NCI-H1417 (cell line): ENCODE measurements at places on chromosomes 6 and 20.

- DNase-seq = no peak
Observed at GRCh38 chr20:59736366-59736765, 132.0 kb downstream of the PHACTR3 start.

GRCh38 chr6:125175466-125176048 is 22.0 kb downstream of the TPD52L1 start:
- DNase-seq = no peak

- no peak for DNase-seq
Observed at GRCh38 chr6:7323074-7323473, 10.1 kb upstream of the SSR1 start.

GRCh38 chr20:1377984-1378734 is 14.7 kb downstream of the FKBP1A start:
- DNase-seq = no peak

GRCh38 chr6:71411882-71412281 is 123.3 kb downstream of the OGFRL1 start:
- no peak for DNase-seq

DNA sequence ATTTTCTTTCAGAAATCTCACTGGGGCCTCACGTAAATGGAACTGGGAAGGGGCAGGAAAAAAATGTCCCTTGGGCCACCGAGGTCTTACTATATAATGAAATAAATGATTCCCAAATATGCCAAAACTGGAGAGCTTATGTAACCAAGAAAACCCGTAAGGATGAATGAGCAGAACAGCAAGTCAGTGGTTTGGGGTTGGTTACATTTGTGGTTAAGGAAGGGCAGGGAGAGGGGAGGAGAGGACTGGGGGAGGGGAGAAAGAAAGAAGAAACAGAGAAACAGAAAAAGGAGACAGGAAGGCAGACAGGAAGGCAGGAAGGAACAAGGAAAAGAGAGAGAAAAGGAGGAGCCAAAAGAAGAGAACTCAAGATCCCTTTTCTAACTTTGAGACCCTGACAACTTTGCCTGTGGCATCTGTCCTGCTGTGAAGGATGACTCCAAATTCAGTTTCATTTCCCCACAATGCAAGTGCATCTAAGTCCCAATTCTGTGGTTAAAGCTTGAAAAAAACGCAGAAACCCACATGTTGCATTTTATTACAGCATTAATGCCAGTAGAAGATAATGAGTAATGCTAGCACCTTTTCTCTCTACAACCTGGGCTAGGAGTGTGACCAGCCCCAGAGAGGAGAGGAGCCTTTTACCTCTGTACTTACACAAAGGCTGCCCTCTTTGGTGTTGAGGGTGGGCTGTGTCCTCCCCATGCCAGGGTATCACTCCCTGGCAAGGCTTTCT is 10.8 kb upstream of the ARMC2 start:
- no peak for DNase-seq

- DNase-seq = peak; percentile 15
Observed at GRCh38 chr20:47354714-47355488, 1.6 kb downstream of the ZMYND8 start.

DNA sequence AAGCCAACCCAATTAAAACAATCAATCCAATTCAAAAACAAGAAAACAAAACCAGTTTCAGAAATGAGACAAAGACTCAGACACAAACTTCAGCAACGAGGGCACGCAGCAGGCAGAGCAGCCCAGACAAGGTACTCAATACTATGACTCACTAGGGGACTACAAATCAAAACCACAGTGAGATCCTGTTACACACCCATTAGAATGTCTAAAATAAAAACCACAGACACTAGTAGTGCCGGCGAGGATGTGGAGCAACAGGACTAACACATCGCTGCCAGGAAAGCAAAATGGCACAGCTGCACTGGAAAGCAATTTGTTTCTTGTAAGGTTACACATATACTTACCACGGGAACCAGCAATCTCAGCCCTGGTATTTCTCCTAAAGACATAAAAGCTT is 28.4 kb upstream of the MAS1L start:
- DNase-seq = peak; percentile 19

DNA sequence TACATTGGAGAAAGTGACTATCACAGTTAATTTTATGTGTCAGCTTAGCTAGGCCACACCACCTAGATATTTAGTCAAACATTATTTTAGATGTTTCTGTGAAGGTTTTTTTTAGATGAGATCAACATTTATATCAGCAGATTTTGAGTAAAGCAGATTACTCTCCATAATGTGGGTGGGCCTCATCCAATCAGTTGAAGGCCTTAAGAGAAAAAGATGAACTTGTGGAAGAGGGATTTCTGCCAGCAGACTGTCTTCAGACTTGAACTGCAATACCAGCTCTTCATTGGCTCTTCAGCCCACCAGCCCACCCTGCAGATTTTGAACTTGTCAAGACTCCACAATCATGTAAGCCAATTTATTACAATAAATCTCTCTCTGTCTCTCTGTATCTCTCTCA is 25.1 kb upstream of the FBXO30 start:
- no peak for DNase-seq

DNA sequence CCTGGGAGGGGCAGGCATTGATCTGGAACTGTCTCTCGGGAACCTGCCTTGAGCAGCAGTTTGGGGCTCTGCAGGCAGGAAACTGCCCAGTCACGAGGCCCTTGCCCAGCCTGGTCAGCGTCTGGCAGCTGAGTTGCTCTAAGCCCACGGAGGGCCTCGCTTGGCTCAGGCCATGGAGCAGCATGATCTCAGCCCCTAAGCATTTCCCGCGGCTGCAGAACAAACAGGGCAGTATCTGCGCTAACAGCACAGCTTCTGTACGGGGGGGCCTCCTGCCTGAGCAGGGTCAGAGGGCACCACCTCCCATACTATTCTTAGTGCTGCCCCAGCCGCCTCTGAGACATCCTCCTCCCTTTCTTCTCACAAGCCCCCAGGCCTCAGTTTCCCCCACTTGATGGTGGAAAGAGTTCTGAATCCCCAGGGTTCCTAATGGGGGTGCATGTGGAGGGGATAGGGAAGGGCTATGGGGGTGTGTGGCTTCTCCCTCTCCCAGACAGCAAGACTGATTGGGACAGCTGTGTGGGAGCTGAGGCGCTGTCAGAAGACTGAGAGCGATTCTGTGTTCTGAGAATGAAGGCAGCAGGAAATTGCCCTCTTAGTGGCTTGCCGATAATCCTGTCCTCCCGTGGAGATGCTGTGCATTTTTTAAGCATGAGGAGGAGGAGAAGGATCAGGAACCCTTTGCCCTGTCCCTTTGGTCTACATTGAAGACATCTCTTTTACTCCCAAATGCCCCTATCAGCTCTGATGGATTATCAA is 46.4 kb downstream of the MOCS1 start:
- no peak for DNase-seq

- no peak for DNase-seq
Observed at GRCh38 chr6:155510879-155511278, 55.2 kb upstream of the NOX3 start.

GRCh38 chr20:52992632-52993031 is 20.5 kb downstream of the TSHZ2 start:
- DNase-seq = no peak

DNA sequence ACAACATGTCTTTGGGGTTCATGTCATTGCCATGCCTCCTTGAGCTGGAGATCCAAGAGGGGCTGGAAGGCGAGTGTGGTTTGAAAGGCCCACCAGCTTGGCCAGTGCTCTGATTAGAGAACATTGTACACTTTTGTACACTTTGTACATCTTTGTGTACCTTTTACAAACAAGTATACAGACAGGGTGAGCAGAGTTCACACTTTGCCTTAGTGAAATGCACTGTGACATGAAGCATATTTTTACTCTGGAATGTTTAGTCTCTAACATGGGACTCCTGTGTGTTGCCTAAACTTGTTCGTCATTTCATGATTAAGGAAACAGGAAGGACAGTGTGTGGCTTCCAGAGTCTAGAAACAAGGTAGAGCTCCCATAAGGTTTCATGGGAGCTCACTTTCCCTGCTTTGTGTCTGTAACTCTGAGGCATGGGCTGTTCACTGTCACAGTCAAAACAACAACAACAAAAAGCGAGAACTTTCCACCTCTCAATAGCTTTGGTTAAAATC is 225.8 kb upstream of the SOX4 start:
- no peak for DNase-seq

DNA sequence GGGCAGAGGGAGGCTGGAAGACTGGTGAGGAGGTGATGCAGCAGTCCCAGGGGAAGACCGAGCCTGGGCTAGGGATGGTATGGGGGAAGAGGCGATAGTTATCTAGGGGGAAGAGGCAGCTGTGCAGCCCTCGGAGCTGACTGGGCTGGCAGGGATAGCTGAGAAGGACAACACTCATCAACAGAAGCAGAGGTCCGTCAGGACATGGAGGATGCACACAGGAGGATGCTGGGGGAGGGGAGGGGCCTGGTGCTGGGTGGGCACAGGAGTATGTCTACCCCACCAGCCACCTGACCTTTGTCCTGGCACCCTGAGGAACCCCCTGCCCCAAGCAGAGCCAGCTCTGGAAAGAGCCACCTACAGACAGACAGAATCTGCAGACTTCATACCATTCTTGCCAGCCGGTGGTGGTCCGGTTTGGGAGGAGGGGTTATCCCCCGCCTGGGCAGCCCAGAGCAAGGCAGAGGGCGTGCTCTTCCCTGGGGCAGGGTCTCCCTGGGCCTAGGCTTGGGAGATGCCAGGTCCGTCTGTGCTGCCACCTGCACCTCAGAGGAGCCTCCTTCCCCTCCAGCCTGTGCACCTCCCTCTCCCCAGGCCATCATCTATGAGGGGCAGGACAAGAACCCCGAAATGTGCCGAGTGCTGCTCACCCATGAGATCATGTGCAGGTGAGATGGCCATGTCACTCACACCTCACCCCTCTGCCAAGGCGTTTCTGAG is 14.9 kb downstream of the EBF4 start:
- peak; percentile 41 for DNase-seq

GRCh38 chr6:113565306-113565705 is 291.8 kb upstream of the MARCKS start:
- no peak for DNase-seq

- no peak for DNase-seq
Observed at GRCh38 chr20:25251558-25251957, 3.7 kb downstream of the PYGB start.

DNA sequence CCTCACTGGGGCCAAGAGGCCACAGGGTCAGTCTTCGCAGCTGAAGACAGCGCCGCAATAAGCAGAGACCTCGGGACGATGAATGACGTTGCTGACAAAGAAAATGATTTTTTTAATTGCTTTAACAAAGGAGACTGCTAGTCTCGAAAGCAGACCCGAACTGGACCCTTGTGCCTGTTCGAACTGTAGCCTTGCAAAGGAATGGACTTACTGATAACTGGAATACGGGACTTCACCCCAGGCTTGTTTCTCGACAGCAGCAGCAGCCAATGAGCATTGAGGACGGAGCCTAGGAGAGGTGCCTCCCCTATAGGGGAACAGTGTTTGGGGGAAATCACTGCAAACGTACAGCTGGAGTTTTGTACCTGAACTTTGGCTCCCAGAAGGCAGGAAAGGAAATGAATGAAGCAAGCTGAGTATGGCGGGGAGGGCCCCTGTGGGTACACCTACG is 1.3 kb upstream of the TAF4 start:
- no peak for DNase-seq

DNA sequence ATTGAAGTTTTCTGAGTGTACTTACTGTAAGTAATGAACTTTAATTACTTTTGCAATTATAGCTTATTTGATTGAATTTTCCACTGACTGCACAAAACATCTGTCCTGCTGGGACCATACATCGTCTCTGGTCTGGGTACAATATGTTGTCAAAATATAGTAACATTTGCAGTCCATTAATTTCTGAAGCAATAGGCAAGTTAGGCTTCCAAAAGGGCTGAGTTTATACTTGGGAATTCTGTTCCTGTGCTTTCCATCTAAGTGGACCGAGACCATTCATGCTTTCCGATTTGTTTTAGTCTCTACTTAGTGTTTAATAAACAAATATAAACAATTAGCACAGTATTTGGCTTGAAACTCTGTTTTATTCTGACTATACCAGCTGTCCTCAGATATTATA is 139.3 kb downstream of the RFPL4B start:
- DNase-seq = no peak

- no peak for DNase-seq
Observed at GRCh38 chr6:95660544-95660943, 83.2 kb downstream of the MANEA start.

- no peak for DNase-seq
Observed at GRCh38 chr6:155186052-155186658, 77.7 kb upstream of the CLDN20 start.

- no peak for DNase-seq
Observed at GRCh38 chr20:4104045-4104444, 88.7 kb upstream of the RNF24 start.

DNA sequence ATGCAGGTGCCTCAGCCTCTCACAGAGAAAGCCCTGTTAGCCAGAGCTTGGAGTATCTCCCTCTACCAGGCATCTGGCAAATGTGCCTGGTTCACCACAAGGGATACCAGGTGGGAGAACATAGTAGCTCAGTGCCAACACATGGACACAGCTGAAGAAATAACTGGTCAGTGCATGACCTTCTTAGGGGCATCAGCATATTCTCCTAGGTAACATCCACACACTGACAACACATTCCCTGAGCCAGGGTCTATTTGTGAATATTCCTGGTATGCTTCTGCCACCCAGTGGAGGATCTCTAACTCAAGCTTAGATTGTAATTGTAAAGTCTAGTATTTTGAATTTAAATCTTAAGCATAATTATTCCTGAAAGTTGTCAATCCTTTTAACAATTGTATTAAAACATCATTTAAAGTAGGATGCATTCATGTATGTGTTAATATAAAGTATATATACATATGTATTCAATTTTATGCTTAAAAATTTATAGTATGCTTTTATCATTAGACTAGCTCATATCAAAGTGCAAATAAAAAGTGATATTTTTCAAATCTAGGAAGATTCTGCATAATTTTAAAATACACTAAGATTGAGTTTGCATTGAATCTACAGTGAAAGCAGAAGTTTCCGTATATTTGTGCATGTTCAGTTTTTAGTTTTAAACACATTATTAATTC is 45.3 kb upstream of the COL21A1 start:
- peak; percentile 69 for DNase-seq

DNA sequence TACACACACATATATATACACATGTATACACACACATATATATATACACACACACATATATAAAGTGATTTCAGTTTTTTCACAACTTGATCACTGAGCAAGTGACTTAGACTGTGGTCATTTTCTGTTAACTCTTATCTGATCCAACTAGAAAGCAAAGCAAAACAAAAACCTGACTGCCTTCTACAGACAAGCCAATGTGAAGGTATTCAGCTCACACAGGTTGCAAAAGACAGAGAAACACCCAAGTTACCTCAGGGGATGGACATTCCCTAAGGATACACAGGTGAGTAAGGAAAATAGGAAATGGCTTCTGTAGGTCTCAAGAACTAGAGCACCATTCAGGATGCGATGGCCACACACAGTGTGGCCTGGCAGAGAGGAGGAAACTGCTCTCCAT is 58.4 kb upstream of the IER3 start:
- no peak for DNase-seq
